ENCODE measurements at places on chromosomes 5 and 9.

GRCh38 chr5:13359344-13359743, 585.1 kb downstream of the DNAH5 start:
- no peak for DNase-seq

- no peak for DNase-seq
These were observed 35.6 kb downstream of the RUFY1 start for GRCh38 chr5:179585941-179586401.

DNA sequence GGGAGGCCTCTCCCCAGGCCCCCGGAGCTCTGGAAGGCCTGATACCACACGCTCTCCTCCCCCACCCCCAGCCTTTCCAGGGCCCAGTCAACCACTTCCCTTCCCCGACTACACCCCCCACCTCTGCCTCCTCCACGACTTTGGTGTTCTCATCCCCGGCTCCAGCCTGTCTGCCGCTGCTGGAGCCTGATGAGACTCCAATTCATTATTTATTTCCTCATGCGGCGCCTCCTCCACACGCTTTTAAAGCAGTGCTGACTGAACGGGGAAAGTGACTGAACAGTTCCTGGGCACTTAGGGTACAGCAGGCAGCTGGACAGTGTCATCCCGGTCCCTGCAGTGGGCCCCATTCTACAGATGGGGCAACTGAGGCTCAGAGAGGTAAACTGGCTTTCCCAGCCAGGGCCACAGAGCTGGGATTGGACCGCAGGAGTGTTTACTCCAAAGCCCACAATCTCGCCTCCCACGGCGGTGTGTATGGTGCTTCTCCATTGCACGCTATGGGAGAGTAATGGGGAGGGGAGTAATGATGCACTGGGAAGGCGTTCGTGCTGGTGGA, 15.9 kb upstream of the RPL26L1 start:
- no peak for DNase-seq

DNA sequence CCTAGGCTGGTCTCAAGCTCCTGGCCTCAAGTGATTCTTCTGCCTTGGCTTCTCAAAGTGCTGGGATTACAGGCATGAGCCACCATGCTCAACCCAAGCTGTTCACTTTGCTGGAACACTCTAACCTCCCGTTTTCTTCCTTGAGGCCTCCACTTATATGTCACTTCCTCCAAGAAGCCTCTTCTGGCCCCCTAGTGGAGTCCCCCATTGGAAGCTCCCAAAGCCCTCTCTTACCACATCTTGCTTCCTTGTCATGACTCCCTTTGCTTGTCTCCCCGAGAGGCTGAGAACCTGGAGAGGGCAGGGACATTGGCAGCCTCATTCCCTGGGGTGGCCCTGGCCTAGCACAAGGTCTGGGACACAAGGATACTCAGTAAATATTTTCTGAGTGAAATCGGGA, 80.8 kb downstream of the PDE6A start:
- DNase-seq, result no peak

DNA sequence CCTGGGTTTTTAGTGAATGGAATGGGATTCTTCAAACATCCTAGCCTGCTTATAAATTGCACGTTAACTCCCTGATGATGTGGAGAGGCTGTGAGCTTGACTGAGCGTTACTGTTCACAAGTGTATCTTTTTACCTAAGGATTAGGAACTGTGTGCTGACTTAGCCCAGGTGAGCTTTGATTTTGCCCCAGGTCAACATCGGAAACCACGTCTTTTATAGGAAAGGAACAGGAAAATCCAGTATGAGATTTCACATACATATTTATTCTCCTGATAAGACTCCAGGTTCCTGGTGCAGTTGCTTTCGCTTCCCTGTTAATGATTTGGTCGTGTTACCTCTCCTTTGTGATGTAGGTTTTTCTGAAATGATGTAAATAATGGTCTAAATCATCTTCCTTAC, 103.2 kb upstream of the BASP1 start:
- no peak for DNase-seq

DNA sequence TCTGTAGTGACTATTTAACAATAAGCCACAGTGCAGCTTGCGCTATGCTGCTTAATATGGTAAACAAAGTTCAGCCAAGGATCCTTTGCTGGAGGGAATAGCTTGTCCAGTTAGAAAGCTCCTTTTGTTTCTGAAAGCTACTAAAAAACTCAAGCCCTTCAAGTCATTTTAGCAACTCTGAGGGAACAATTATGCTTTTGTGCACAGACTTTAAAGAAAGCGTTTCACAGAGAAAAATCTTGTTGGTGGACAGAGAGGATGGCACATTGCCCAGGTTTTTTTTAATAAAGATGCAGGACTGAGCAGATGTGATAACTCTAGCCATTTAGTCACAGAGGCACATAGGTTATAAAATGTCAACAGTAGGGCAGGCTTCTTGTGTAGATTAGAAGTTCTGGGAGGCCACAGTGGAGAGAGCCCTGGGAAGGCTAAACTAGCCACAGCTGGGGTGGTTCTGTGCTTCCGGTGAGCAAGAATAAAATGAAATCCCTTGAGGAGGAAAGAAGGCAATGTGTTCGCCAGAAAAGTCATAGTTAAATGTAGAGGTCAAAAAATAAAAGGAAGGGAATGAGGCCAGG, 63.4 kb downstream of the ALDH7A1 start:
- DNase-seq, result no peak

GRCh38 chr9:89177012-89177943, 1.3 kb downstream of the SHC3 start:
- no peak for DNase-seq

GRCh38 chr9:122302237-122303093, 37.8 kb downstream of the MRRF start:
- no peak for DNase-seq

DNA sequence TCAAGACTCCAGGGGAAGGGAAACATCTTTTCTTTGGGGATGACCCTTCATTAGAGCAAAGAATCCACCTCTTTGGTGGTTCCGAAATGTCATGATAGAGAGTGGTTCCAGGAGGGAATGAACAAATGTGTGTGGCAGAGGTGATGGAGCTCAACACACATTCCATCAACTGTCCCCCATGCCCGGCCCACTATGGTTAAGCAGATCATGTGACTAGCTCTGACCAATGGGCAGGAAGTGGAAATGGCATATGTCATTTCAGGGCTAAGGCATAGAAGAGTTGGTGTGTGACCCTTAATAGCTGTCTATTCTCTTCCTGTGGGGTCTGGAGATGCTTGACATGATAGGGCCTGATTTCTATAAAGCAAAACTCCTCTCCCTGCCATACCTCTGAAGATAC, 194.6 kb downstream of the GAS1 start:
- no peak for DNase-seq

Measured in NCI-H187 treated with DMSO at 0.1 percent for 48 hours (cell line).